ENCODE measurements at places on chromosomes 2 and 18.

GRCh38 chr2:135817951-135818350, 19.0 kb downstream of the LCT start:
- no peak for DNase-seq

DNA sequence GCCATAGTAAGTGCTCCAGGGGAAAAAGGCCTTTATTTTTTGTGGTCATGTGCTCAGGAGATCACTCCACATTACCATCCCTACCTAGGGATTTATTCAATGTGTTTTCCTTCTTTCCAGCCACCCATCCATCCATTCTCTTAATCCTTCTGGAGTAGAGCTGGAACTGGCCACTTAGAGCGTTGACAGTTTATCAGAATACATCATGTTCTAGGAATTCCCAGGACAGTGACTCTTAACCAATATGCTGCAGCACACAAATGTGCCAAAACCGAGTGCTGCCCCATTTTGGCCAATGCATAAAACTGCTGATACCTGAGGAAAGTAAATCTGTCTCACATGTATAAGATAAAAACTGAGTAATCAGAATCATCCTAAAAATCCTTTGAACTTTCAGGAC, 63.7 kb downstream of the FARSB start:
- DNase-seq: no peak

- no peak for DNase-seq
Measured at GRCh38 chr18:1150344-1150743, 245.7 kb downstream of the ADCYAP1 start.

DNA sequence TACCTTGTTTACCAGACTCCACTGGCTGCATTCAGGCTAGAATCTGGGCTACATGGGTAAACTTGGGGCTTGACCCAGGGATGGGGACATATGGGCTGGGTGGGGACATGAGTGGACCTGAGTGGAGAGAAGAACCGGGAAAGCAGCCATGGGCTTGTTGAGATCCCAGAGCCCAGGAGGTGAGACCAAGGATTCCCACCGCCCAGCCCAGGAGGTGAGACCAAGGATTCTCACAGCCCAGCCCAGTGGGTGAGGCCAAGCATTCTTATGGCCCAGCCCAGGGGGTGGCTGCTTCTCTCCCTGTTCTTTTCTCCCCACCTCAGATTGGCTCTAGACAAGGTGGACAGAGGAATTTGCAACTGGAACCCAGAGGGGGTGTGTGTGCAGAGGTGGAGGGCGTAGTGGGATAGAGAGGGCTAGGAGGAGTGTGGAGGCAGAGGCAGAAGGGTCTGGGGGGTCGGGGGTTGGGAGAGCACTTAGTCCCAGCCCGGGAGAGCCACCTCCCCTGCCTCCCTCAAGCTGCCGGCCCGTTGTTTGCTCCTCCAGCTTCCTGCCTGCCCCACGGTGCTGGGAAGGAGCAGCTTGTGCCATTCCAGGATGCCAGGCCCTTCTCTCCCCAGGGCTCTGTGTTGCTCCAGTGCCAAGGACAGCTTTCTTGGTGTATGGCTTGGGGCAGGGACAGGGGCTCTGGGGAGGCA, 25.6 kb downstream of the GLI2 start:
- DNase-seq: no peak

DNA sequence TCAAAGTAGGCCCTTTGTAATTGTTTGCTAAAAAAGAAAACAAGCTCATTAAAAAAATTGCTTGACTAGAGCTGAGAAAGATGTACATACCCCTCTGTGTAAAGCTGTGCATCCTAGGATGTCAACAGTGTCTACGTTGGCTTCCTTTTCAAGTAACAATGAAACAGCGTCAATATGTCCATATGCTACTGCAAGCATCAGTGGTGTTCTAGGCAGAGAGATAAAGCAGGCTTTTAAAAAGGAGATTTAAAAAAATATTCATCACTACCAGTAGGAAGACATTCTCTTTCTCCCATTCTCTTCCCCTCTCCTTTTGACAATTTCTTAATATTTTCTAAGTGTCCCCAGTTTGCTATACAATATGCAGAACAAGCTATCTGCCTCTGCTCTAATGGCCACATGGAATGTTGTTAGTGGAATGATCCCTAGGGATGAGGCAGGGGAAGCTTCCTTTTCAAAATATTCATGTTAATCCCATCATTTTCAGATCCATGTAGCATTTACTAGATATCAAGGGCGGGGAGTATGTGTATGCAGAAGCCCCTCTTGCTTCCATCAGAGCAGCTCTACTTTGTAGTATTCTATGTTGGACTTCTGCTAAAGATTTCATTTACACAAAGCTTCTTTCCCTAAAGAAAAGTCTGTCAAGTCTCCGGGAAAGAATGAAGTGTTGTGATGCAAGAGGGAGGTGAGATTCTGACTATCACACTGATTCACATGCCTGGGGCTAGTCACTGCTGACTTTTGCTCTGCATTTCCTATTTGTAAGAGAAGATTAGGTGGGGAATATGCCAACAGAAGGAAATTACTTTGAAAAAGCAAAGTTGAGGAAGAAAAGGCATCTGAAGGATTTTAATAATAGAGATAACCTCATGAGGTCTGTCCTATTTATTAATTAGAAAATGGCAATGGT, 81.5 kb upstream of the PGAP1 start:
- no peak for DNase-seq

DNA sequence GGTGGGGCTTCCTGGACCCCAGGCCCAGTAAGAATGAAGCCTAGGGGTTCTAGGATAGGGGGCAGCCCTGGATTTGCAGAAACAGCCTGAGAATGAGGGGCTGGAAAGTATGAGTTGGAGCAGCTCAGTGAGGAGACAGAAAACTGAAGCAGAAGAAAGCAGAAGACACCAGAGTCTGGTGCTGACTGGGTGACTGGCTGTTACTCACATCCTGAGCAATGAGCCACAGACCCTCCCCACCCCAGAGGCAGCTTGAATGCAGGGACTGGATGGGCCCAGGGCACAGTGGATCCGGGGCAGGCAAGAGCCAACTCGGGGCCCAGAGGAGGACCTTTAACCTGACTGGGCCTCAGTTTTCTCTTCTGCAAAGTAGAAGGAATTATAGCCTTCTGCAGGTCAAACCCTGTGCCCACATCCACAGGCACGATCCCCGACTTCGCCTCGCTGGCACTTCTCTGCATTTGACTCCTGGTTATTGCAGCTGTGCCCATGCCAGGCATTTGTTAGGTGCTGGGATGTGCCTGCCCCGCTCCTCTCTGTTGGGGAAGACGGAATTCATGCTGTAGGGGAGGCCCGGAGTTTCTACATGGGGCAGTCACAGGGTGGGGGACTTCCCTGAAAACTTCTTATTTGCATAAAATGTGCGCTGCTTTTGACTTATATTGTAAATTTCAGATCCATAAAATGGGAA, 8.5 kb downstream of the STEAP3 start:
- DNase-seq: no peak

DNA sequence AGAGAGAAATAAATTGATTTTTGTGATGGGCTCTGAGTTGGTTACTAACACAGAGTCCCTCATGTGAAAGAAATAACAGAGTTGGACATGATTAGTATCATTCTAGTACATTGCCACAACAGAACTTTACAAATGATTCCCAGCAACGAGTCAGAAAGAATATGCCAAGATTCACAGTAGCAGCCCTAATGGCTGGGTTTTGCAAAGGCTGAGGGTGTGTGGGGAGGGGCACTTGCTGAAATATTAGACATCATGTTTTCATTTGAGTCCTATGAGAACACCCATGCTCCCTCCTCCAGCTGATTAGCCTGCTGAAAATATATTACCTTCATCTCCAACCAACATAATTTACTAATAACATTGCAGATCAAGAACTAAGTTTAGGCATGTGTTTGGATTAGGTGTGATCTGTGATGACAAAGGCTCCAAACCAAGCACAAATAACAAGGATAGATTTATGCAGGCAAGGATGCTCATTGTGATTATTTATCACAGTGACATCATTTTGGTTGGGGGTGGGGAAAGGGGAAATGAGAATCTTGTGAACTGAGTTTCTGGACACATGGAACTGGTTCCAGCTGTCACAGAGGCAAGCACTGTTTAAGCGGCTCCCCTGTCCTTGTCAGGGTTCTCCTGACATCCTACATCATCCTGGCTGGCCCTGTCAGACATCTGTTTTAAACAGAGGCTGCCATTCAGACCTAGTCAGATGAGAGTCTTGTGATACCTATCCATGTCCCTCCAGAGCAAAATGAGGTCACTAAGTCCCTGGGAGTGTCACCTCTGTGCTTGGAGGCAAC, 205.8 kb upstream of the NCKAP5 start:
- DNase-seq: no peak

- DNase-seq: no peak
Measured at GRCh38 chr18:22517356-22517755, 99.6 kb upstream of the CTAGE1 start.

GRCh38 chr18:48295586-48296311, 113.4 kb downstream of the ZBTB7C start:
- no peak for DNase-seq

DNA sequence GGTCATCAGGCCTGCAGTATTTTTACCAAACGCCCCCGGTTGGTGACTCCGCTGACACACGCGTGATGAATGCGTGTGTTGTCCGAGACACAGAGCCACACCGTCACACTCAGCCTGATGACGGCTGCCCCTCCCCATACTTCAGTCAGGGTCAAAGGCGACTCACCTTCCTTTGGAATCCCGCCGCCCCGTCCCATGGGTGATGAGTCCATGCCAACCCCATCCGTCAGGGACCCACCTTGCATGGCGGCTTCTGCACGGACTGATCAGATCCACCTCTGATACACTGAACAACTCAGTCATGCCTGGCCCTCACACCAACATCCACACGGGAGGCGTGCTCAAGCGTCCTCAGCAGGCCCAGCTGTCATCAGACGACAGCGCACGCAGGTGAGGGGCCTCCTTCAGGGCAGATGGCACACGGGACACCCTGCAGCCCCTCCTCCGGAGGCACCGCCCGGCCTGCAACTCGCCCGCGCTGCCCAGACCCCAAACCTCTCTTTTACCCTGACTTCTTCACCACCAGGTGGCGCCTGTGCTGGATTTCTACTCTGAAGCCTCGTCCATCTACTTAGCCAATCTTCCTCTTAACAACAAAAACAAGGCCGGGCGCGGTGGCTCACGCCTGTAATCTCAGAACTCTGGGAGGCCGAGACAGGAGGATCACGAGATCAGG, 89.2 kb downstream of the ZNF516 start:
- DNase-seq: no peak

GRCh38 chr18:37612524-37613252, 47.1 kb upstream of the CELF4 start:
- no peak for DNase-seq

- DNase-seq: no peak
Measured at GRCh38 chr2:102806250-102806837, 44.5 kb downstream of the TMEM182 start.

- no peak for DNase-seq
Measured at GRCh38 chr2:11742317-11742701, 4.1 kb upstream of the LPIN1 start.

GRCh38 chr2:222792001-222792611, 68.7 kb upstream of the ACSL3 start:
- DNase-seq: no peak

- DNase-seq: no peak
Measured at GRCh38 chr2:197925976-197926375, 121.6 kb downstream of the PLCL1 start.

- DNase-seq: no peak
Measured at GRCh38 chr2:137870682-137871081, 93.6 kb upstream of the HNMT start.

GRCh38 chr2:24824966-24825882, 32.0 kb downstream of the CENPO start:
- no peak for DNase-seq

DNA sequence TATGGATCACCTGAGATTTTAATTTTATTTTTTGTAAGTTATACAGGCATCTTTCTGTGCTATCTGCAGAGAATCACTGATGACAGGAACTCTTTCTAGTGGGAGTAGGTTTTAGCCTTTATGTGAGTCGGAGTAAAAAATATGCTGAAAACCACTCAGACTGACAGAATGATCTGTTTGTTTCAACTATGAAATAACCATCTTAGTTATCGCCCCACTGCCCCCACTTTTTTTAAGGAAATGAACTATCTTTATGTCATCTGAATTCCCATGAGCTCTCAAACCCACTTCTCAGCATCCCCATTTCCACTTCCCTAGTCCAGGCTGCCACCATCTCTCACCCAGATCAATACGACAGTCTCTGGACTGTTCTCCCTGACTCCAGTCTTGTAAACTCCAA, 38.9 kb downstream of the MRPL33 start:
- DNase-seq: no peak

- DNase-seq: no peak
Measured at GRCh38 chr2:43724728-43725526, 48.7 kb upstream of the C1GALT1C1L start.

DNA sequence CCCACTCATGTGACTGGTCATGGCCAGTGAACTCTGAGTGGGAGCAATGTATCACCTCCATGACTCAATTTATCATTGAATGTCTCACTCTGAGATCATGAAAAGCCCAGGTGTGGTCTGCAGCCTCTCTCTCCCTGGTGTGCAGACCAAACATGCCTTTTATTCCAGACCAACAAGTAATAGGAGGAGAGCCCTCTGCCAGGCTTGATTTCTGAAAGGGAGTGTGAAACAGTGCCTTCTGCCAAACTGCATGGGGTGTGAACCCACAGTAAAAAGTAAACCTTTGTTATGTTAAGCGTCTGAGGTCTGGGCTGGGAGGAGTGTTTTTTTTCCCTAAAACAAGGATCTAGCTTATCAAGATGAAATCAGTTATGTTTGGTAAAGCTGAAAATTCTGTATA, 601.2 kb downstream of the ADCYAP1 start:
- no peak for DNase-seq

DNA sequence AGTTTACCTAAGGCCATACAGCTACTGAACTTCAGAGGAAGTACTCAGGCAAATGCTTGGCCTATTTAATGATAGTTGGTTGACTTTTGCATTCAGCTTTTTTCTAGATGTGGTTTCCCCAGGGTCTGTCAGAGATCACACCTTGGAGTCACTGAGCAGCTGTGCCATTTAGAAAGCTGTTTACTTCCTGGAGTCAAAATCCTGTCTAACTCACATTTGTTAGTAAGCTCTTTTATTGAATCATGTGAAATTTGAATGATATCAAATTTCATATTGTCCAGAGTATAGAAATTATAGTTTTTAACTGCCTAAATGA, 7.6 kb upstream of the TRIB2 start:
- no peak for DNase-seq

- DNase-seq: no peak
Measured at GRCh38 chr2:119160361-119160990, 1.9 kb upstream of the C1QL2 start.

DNA sequence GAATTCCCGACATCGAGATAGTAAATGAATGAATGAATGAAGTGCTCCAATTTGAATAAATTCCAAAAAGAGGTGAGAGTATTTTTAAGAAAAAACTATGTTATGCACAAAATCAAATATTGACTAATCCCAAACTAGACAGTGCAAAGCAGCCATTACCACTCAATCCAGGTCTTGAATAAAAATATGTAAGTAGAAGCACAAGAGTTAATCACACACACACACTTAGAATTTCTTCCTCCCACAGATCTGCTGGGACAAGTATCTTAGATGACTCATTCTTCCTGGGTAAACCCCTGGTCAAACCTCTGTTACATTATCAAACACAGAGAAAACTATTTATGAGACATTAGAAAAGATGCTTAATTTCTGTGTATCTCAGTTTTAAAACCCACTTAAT, 102.0 kb downstream of the PLA2R1 start:
- no peak for DNase-seq

GRCh38 chr18:21115519-21116411, 4.2 kb upstream of the ROCK1 start:
- no peak for DNase-seq

GRCh38 chr18:62205824-62206223, 18.8 kb downstream of the RELCH start:
- DNase-seq: no peak
